Stimulated activated CD8-positive, alpha-beta memory T cell treated with anti-CD3 and anti-CD28 coated beads, Interleukin-2, amount 100 ng/mL, for 1 hour (primary cell): ENCODE measurements at places on chromosomes 1 and 21.

- DNase-seq: no peak
Observed at GRCh38 chr1:247338723-247339275, 7.1 kb upstream of the ZNF496 start.

GRCh38 chr1:21491488-21492355 is 17.5 kb upstream of the ALPL start:
- DNase-seq: no peak

DNA sequence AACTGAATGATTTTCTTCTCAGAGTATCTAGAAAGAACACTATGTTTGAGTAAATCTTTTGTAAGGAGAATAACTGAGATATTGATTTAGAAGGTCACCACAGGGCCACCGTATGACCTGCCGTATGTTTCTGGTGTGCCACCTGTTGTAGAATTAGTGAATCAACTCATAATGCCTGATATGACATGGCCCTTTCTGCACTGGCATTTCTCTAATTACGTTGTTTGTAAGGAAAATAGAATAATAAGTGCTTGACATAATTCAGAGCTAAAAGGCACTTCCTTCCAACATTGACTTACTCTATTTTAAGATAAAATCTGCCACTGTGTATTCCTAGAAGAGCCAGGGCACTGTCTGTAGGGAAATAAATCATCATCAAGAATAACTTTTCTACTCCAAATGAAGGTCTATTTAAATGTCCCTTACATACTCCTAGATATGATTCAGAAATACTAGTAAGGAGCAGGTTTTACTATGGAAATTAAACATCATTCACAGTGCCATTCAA is 101.7 kb downstream of the PHTF1 start:
- DNase-seq: no peak

GRCh38 chr1:63619558-63619957 is 26.3 kb downstream of the PGM1 start:
- DNase-seq: no peak

GRCh38 chr1:19273106-19273843 is 15.3 kb downstream of the AKR7A3 start:
- DNase-seq: no peak

GRCh38 chr1:105872817-105873216 is 1183.7 kb upstream of the PRMT6 start:
- no peak for DNase-seq

- DNase-seq: no peak
Observed at GRCh38 chr1:234686035-234686434, 76.1 kb upstream of the IRF2BP2 start.

DNA sequence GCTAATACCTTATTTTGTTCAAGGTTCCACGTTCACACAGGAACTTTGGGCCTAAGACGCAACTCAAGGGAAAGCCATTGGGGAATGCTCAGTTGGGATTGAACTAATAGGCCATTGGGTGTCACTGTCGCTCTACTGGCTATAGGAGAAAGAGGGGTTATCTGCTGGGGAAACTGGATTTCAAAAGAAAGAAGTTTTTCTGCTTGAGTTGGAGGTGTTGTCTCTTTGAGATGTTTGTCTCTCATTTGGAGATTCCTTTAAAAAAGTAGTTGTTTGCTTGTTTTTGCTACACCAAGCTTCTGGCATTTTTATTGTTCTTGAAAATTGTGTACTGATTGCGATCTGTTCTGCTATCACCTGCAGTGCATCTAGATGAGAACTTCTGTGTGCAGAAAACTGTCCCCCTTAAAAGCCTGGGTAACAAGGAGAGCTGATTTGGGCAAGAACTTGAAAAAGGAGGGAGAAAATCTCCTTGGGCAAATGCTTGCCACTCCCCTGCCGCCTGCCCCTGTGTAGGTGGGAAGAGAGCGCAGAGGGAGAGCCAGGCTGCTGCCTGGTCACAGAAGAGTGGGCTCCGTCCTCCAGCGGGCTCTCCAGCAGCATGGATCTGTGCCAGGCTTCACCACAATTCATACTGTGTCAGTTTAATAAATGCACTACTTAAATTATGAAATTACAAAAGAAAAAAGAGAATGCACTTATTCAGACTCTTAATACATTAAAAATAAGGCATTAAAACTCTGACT is 39.9 kb downstream of the PEX14 start:
- no peak for DNase-seq

DNA sequence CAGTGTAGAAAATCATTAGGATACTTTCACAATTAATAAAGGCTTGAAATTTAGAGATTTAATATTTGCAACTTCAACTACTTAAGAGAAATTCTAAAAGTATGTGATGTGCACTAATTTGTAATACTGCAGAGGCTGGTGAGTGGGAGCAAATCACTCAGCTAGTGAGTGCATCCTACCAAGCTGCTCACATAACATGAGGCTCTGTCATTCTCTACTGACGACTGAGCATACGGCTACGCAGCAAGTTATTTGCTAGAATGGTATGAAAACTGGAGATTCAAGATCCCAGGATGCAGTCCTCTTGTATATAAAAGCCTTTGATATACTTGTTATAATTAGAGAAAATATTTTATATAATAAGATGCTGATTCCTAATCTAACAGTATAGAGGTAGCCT is 90.1 kb downstream of the ATP1B1 start:
- DNase-seq: no peak

- DNase-seq: no peak
Observed at GRCh38 chr1:909861-910310, 13.8 kb upstream of the SAMD11 start.

GRCh38 chr1:158163000-158163947 is 17.4 kb upstream of the CD1D start:
- DNase-seq: no peak

- no peak for DNase-seq
Observed at GRCh38 chr1:201525193-201525778, 13.6 kb upstream of the NAV1 start.
